ENCODE measurements at places on chromosomes 6 and 20.

GRCh38 chr6:103277936-103278335 lies 1581.8 kb downstream of the HACE1 start:
- peak; percentile 0 for DNase-seq

DNA sequence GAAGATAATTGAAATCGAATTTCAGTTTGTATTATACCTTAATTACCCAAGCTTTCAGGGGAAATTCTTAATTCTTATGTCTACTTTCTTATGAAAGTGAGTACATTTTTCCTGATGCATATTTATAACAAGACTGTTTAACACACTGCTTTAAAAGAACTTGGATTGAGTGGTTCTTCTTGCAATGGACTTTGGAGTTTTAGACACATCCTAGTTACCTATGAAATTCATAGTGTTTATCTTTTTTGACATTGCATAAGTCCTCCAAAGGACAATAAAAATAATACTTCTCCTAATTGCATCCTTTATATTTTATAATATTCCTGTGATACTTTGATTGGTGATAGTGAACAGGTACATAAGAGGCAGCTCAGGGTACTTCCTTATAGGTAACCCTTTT lies 395.6 kb upstream of the FLRT3 start:
- no peak for DNase-seq

- DNase-seq = no peak
Measured at GRCh38 chr6:14108571-14109410, 8.8 kb upstream of the CD83 start.

DNA sequence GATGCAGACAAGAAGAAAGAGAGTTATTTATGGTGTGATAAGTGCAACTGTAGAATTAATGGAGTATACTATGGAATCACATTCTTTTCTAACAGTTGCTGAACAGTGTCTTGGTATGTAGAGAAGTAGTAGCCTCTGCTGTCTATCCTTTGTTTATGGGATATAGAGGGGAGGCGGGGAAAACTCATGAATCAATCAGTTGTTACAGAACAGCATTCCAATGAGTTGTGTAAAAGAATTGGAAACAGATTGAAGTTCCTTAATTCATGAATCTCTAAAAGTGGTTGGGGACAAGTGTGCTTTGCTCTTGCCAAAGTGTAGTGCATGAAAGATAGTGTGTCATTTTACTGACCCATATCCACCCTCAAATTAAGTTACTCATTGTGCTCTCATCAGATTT lies 77.7 kb downstream of the FLRT3 start:
- DNase-seq = no peak

GRCh38 chr6:147222160-147222838 lies 18.1 kb downstream of the STXBP5 start:
- peak; percentile 24 for DNase-seq

GRCh38 chr20:14820771-14821170 lies 483.4 kb upstream of the FLRT3 start:
- DNase-seq = no peak

DNA sequence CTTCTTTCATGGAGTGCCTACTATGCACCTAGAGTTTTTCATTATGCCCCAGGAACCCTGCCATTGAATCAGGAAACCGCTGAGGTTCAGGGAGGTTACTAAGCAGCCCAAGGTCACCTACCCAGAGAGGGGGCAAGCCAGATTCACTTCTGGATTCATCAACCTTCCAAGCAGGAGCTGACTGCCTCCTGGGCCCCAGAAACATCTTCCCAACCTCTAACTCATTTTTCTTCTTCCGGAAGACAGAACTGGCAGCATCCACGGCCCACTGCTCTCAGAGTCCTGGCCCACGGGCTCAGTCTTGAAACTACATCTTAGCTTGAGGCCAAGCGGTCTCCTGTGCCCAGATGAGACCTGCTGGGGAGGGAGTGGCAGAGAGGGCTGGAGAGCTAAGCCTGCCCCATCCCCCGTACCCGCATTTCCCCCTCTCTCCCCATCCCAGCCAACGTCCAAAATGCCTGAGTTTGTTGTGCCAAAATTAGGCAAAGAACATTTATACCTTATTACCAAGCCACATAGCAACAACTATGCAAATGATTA lies 281.0 kb downstream of the CDC5L start:
- no peak for DNase-seq

DNA sequence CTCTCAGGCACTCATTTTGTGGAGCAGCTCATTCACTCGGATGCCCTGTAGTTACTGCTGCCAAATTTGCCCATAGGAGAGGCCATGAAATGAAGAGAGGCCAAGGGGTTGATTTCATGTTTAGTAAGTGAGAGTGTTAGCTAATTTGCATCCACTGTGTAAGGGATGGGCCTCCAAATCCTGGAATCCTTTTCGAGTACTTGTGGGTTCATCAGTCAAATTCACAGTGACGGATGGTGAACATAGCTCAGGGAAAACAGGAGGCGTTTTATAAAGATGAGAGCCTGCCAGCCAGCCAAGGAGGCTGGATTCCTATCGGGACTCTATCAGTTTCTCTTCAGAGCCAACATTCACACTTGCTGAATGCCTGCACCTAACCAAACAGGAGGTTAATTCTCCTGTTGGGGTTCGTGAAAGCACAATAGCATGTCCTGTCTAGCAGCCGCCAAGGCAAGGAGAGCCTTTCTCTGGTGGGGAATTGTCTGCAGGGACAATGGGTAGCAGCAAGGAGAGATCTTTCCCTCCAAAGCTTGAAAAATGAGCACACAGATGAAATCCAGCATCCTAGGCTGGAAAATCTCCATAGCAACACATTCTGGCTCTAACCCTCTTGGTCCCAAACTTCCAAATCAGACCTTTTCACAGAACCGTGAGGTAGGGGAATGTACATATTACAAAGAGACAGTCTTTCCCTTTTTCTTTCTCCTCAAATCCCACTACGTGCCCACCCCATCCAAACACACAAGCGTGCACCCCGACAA lies 231.4 kb upstream of the ECI2 start:
- DNase-seq = no peak

GRCh38 chr6:22024973-22025467 lies 271.8 kb downstream of the PRL start:
- DNase-seq = no peak

- no peak for DNase-seq
Measured at GRCh38 chr20:14853079-14853478, 515.7 kb upstream of the FLRT3 start.

GRCh38 chr6:139547122-139547776 lies 172.8 kb upstream of the CITED2 start:
- no peak for DNase-seq

GRCh38 chr6:74631564-74631963 lies 574.3 kb downstream of the COL12A1 start:
- no peak for DNase-seq

DNA sequence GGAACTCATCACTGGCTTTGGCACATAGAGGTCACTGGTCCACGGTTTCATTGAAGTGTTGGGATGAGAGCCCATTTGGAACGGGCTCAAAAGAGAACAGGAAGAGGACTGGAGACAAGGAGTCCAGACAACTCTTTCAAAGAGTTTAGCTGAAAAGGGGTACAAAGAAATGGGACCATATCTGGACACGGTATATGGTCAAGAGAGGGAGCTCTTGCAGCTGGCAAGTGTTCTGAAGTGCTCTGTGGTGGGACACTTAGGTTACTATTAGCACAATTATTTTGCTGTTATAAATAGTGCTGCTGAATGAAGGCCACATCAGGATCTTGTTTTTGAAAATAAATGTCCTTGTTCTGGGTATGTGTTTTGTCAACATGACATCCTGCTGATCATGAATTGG lies 4.6 kb downstream of the SGK2 start:
- no peak for DNase-seq

GRCh38 chr20:10022625-10023024 lies 12.2 kb upstream of the ANKEF1 start:
- no peak for DNase-seq

GRCh38 chr6:112485827-112486212 lies 138.7 kb downstream of the RFPL4B start:
- DNase-seq = no peak

DNA sequence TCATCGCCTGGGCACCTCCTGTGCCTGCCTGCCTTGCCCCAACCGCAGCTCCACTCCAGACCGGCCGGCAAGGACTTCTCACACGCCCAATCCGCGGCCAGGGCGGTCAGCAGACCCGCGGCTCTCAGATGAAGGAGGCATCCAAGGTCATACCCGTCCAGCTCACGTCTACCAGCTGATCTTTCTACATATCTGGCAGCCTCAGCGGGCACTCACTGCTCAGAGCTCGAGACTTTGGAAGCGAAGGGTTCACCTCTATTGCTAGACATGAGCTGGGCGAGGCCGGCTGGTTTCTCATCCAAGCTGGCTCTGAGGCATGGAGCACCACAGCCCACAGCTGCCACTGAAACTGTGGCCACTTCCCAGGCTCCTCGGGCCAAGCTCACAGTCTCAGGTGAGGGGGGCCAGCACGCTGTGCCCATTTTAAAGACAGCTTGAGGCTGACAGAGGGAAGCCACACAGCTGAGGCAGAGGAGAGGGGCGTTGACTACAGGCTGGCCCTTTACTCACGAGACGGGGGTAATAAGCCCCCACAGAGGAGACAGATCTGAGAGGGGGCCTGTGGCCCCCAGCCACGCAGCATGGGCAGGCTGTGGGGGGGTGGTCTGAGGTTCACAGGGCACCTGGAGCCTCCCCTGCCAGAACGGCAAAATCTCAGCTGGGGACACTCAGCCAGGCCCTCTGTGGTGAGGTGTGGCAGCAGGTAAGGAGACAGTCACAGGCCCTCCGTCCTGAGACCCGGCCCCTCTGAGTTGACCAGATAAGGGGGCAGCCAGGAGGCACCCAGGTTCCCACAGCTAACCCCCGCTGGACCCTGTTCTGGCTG lies 2.0 kb downstream of the LAMA5 start:
- DNase-seq = peak; percentile 47

DNA sequence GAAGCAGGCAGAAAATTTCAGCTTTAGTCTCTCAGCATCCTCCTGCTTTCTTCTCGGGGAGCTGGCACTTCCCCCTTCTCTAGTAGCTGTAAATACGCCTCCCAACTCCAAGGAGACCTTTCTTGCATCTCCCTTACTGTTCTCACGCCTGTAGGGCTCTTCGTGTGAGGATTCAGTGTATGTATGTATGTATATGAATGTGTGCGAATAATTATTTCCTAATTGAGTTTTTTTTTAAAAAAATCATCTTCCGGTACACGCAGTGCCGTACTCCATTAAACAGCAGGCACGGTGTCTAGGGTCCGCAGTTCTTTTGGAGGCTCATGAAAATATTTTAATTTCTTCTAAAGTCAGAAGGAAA lies 85.4 kb downstream of the HFE start:
- peak; percentile 37 for DNase-seq

DNA sequence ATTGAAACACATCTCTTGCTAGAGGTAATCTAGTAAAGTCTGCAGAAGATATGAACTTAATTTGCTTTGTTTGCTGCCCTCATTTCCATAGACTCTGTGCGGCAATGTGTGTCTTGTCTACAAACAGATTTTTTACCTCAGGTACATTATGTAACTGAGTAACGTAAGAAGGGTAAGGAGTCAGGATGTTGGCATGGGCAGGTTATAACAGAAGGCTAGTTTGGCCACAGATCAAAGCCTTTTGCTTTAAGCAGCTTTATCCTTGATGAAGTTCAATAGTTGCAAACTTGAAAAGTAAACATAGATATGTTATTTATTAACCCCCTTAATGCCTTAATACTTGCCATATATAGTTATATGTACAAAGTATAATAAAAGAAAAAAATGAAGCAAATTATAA lies 391.6 kb upstream of the FKBP1C start:
- no peak for DNase-seq
